B cell (primary cell): ENCODE measurements at places on chromosomes 12 and 14. TPM values are rescaled to one million over a fixed set of nuclear protein-coding genes. Genes with fewer than 3 reads are reported as not detected.

ART4 gene
- polyA plus RNA-seq: not detected in 2 replicates

EGLN3 gene
- 0.76 and 1.7 TPM in 2 replicates for polyA plus RNA-seq

DNA sequence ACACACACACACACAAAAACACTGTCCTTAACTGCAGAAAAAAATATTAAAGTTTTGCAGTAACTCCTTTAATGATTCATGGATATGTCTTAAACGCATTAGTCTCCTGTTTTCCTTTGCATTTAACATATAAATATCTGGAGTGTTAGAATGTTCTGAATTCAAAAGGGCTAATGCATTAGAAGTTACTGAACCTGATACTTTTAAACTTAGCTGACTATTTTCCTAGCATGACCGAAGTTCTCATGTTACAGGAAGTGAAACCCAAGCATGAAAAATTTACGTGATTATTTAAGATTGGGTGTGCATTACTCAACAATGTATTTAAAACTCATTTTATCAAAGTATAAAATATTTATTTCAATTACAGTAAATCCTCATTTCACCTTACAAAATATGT is 791.2 kb downstream of the FLRT2 start:
- DNase-seq: peak; percentile 15

NFATC4 gene
- polyA plus RNA-seq: 3.1 and 3.7 TPM in 2 replicates

OR6C65 gene
- not detected in 2 replicates for polyA plus RNA-seq

DNA sequence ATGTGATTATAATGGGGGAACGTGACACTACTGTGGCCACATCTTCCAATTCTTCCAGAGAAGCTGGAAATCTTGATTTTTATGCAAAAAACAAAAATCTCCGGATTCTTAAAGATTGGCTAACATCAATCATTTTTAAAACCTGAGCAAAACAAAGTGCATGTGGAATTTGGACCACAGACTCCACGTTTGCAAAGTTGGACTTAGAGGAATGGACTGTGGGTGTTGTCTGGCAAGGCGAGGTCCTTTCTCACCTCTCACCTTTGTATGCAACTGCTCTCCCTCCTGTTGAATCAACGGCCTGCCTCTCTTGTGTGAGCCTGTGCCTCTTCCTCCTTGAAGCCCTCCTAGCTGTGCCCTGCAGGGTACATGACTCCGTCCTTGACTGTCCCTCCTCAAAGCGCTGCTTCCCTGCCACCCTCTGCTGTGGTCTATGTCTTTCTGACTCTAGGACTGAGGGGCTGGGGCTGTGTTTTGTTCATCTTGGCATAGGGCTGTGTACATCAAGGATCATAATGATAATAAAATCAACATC is 122.4 kb downstream of the PHETA1 start:
- DNase-seq: no peak

DNA sequence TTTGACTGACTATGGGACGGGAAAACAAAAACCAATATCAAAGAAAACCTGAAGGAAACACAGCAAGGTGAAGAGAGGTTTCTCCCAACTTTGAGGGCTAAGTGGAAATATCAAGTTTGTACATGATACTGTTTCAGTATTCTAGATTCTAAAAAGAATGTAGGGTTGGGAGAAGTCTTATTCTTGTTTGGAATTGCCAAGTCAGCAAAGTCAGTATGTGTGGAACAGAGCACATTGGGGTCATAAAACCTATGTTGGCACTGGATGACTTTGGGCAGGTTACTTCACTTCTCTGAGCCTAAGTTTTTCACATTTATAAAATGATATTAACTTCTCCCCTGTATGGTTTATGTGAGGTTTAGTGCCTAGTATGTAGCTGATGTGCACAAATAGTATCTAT is 182.2 kb downstream of the ANO4 start:
- DNase-seq: no peak

TPPP2 gene
- polyA plus RNA-seq: not detected in 2 replicates

- no peak for DNase-seq
These were observed 51.6 kb downstream of the GPATCH2L start for GRCh38 chr14:76203086-76204001.

DNA sequence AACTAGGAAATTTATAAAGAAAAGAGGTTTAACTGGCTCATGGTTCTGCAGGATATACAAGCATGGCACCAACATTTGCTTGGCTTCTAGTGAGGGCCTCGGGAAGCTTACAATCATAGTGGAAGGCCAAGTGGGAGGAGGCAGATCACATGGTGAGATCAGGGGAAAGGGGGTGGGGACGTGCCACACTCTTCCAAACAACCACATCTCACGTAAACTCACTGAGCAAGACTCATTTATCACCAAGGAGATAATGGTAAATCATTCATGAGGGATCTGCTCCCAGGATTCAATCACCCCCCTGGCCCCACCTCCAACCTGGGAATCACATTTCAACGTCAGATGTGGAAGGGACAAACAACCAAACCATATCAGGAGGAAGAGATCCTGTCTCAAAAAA is 35.8 kb downstream of the NUMB start:
- DNase-seq: no peak

SLCO1B1 gene
- not detected in 2 replicates for polyA plus RNA-seq

DNA sequence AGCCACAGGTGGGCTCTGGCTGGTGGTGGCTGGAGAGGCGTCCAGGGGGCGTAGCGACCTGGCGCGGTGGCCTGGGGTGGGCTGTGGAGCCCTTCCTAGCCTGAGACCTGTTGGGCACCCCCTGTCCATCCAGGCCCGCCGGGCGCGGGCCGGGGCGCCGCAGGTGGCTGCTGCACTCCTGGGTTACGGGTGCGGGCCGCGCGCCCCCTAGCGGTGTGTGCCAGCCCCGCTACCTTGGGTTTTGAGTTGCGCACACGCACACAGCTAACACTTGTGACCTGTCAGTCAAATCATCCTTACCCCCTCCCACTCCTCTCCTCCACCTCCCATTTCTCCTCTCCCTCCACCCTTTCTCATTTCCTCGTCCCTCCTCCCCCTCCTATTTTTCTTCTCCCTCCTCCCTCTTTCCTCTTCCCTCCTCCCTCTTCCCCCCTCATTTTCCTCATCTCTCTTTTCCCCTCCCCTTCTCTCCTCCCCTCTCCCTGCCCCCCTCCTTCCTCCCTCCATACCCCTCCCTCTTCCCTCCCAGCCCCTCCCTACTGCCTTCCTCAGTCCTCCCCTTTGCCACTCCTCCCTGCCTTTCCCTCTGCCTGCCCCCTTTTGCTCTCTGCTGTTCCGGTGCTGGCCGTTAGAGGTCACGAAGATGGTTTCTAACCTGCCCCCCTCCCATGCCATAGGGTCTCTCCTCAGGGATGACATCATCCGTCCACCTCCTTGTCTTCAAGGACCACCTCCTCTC is 2.3 kb downstream of the MEG3 start:
- no peak for DNase-seq

CLEC4C gene
- 0.63 and 1.4 TPM in 2 replicates for polyA plus RNA-seq

- no peak for DNase-seq
These were observed 9.3 kb upstream of the USP15 start for GRCh38 chr12:62250671-62251608.
